Stimulated activated CD4-positive, alpha-beta T cell treated with anti-CD3 and anti-CD28 coated beads, Interleukin-4, amount 100 ng/mL, for 4 hours (primary cell): ENCODE measurements at places on chromosomes 7 and 10.

DNA sequence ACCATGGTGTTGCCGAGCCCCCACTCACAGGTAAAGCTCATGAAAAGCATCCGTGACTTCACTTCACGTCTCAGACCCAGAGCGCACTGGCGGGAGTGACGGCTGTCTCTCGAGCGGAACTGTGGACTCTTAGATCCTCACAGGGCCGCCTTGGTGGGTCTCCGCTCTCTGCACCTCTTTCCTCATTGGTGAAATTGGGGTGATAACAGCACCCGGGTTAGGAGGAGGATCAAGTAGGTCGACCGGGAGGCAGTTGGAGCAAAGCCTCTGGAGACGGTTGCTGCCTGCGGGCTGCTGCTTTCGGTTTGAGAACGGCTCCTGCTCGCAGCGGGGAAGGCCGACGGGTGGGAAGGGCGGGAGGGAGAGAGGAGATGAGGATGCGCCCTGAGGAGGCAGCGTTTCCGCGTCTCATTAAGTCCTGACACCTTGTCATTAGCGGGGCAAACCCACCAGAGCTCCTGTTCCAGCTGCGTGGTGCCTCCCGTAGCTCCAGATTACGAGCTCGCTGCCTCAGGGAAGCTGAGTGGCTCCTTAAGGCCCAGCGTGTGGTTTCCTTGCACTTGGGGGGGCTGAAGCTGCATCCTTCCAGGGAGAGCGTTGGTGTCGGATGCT lies 51.9 kb upstream of the CFAP46 start:
- DNase-seq, result no peak

DNA sequence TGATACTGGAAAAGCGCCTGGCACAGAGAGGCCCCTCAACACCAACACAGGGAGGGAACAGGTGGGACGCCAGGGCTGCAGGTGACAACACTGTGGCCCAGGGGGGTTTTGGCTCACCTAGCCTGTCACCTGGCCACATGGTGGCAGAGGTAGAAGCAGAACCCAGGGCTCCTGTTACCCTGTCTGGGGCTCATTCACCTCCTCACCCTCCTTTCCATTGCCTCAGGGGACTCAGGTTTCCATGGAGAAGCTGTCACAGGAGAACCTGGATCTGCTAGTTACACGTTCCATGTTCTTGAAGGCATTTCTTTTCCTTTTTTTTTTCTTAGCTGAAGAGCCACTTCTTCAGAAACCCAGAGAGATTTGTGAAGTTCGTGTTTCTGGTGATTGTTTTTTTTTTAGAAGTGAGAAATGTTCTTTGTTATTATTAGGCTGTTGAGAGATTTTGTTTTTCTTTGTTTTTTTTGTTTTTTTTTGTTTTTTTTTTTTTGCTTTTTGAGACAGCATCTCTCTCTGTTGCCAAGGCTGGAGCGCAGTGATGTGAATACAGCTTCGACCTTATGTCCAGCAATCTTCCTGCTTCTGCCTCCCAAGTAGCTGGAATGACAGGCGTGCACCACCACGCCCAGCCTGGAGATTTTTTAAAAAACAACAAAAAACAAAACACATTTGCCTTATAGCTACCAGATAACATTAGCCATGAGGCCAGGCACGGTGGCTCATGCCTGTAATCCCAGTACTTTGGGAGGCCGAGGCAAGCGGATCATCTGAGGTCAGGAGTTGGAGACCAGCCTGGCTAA lies 16.0 kb downstream of the DENND2A start:
- no peak for DNase-seq

GRCh38 chr7:30286749-30287148 lies 2.4 kb downstream of the ZNRF2 start:
- no peak for DNase-seq

- DNase-seq, result no peak
Observed at GRCh38 chr7:104956753-104957450, 57.1 kb upstream of the KMT2E start.

DNA sequence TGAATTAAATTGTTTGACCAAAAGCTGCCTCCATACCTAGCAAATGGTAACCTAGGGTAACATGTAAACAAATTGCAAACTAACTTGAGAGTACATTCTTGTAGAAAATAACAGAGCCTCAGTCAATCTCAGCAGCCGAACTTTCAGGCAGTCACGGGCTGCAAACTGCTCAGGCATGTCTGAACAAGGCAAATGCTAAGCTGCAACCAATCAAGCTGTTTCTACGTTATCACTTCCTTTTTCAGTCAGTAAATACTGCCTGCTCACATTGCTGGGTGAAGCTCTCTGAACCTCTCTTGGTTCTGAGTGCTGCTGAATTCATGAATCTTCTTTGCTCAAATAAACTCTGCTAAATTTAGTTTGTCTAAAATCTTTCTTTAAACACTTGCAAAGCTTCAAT lies 1212.4 kb downstream of the SORCS1 start:
- DNase-seq, result no peak

- no peak for DNase-seq
Observed at GRCh38 chr10:100282907-100283306, 3.6 kb downstream of the BLOC1S2 start.

GRCh38 chr10:105605918-105606317 lies 964.8 kb downstream of the SORCS3 start:
- no peak for DNase-seq

DNA sequence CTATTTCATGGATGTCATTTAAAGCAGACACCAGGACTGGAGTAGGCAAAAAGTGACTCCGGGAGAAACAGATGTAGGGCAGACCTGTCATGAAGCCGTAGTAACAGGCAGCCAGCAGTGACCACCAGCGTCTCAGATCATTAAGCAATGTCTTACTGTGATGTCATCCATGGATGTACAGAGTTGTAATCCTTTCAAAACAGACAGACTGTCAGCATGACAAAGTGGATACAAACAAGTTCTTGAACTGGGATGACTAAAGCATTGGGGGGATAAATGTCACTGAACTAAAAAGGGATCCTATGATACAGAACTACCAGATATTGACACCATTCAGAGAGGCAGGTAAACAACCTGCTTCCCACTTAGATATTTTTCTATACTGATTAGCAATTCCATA lies 675.5 kb downstream of the PARD3 start:
- no peak for DNase-seq
